ENCODE measurements at places on chromosomes 3 and 15. TPM values are rescaled to one million over a fixed set of nuclear protein-coding genes. Genes with fewer than 3 reads are reported as not detected.

SLC27A2 gene
- 3.5 TPM for polyA plus RNA-seq

PAK6 gene
- polyA plus RNA-seq: 6.1 TPM

NR1I2 gene
- polyA plus RNA-seq: 0.21 TPM

FHIT gene
- polyA plus RNA-seq: 9.7 TPM

SAMMSON gene
- not detected for polyA plus RNA-seq

ZDHHC3 gene
- polyA plus RNA-seq: 62.0 TPM

KNG1 gene
- 0.10 TPM for polyA plus RNA-seq

LDHAL6B gene
- 0.05 TPM for polyA plus RNA-seq

SKOR1 gene
- 0.18 TPM for polyA plus RNA-seq

CHRD gene
- 4.2 TPM for polyA plus RNA-seq

VPS33B gene
- 14.2 TPM for polyA plus RNA-seq

MGLL gene
- 68.3 TPM for polyA plus RNA-seq

DUOXA1 gene
- 129 TPM for polyA plus RNA-seq

TRIM42 gene
- polyA plus RNA-seq: not detected

LRRC2 gene
- polyA plus RNA-seq: 0.09 TPM

SCN10A gene
- not detected for polyA plus RNA-seq
